RWPE2 (cell line): ENCODE measurements at places on chromosomes 3 and 15.

- no peak for DNase-seq
Measured at GRCh38 chr3:39532777-39533176, 65.3 kb downstream of the MOBP start.

- no peak for DNase-seq
Measured at GRCh38 chr3:115272036-115272824, 125.1 kb upstream of the ZBTB20 start.

- DNase-seq: no peak
Measured at GRCh38 chr3:193883551-193883950, 252.4 kb upstream of the HES1 start.

- DNase-seq: no peak
Measured at GRCh38 chr3:155889952-155890351, 19.5 kb downstream of the GMPS start.
